ENCODE measurements at places on chromosomes 2 and 18.

- no peak for DNase-seq
Observed at GRCh38 chr2:138373993-138374408, 127.6 kb upstream of the SPOPL start.

DNA sequence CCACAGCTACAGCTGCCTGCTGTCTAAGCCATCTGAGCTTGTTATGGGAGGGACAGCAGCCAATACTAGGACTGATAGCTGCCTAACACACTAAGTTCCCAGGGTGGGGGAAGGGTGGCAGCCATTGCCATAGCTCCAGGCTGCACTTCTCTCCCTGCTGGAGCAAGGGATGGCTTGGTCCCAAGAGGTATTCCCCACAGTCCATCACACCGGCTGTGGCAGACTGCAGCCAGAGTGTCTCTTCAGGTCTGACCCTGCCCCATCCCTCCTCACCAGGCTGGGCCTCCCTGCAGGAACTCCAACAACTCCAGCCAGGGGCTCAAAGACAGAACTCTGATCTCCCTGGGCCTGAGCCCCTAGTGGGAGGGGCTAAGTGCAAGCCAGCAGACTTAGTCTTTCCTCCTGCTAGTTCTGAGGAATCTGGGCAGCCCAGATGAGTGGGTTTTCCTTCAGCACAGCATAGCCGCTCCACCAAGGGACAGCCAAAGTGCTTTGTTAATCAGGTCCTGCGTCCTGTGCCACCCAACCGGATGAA, 632.1 kb downstream of the SOCS6 start:
- DNase-seq: no peak

DNA sequence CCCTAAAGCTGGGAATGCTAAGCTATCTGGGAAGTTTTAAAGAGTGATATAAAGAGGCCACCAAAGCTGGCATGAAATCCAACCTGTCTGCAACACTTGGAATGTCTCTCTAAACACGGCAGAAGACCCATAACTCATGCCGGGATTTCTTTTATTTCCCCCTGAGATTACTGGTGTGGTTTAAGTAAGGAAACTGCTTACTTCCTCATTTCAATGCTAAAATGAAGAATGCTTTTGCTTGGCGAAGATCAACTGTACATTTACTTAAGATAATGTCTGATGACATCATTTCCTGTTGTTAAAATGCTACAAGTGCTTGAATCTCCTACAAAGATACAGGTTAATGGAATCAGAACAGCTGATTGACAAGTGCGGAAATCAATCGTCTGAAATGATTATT, 353.8 kb upstream of the SALL3 start:
- DNase-seq: no peak

DNA sequence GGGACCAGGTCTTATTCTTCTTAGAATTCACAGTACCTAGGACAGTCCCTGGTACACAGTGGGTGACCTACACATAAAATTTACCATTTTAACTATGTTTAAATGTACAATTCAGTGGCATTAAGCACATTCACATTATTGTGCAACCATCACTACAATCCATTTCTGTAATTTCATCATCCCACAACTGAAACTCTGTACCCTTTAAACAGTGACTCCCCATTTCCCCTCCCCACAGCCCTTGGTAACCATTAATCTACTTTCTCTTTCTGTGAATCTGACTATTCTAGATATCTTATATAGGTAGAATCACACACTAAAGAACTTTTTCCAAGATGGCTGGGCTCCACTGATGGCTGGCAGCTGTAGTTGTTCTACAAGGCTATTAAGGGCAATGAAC, 41.6 kb downstream of the GFPT1 start:
- DNase-seq: no peak

DNA sequence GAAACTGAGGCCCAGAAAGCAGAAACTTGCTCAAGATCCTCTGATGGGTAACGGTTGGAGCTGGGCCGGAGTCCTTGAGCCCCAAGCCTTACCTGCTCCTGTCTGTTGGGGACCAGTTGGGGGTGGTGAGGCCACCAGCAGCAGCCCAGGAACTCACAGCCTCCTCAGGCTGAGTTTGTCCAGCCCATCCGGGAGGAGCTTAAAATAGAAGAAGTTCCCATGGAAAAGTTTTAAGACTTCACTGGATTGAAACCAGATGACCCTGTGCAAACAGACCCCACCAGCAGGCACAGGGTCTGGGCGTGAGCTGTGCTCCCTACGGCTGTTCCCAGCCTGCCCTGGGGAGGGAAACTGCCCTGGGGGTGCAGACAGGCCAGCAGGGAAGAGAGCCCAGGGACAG, 40.6 kb upstream of the FOSL2 start:
- DNase-seq: no peak

- DNase-seq: no peak
Observed at GRCh38 chr18:649341-649740, 8.1 kb upstream of the TYMS start.

- DNase-seq: no peak
Observed at GRCh38 chr18:13323186-13323585, 104.6 kb downstream of the LDLRAD4 start.

DNA sequence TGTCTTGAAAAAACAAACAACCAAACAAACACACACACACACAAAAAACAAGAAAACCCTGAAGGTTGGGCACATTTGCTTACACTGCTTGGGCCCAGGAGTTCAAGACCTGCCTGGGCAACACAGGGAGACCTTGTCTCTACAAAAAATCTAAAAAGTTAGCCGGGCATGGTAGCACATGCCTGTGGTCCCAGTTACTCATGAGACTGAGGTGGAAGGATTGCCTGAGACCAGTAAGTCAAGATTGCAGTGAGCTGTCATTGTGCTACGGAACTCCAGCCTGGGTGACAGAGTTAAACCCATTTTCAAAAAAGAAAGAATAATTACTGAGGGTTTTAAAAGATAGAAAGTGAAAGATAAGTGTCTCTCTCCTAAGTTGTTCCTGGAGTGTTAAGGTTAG, 103.4 kb downstream of the MBD5 start:
- DNase-seq: no peak

DNA sequence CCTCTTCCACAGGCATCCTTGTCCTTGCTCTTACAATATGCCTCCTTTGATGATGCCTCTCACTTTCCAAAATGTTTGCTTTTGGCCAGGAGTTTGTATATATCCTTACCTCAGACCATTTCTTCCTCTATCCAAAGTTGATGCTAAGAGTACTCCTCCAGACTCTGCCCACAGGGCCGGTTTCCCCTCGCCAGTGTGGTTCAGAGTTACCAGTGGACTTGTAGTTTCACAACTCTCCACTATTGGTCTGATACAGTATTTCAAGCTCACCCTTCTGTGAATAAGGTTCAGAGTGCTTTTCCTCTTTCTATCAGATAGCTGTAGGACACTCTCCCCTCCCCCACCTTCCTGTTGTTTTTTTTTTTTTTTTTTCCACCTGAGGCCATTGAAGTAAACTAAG, 42.2 kb upstream of the LINC00305 start:
- no peak for DNase-seq

GRCh38 chr18:59518705-59519104, 159.6 kb upstream of the LMAN1 start:
- DNase-seq: no peak

GRCh38 chr18:47247416-47248114, 3.9 kb downstream of the SKOR2 start:
- no peak for DNase-seq

GRCh38 chr2:67251741-67252140, 145.4 kb upstream of the ETAA1 start:
- no peak for DNase-seq

GRCh38 chr18:75244351-75245313, 34.0 kb downstream of the TSHZ1 start:
- DNase-seq: no peak

GRCh38 chr2:233075966-233076339, 15.8 kb downstream of the INPP5D start:
- DNase-seq: no peak

GRCh38 chr2:8619071-8619470, 62.8 kb upstream of the ID2 start:
- no peak for DNase-seq

DNA sequence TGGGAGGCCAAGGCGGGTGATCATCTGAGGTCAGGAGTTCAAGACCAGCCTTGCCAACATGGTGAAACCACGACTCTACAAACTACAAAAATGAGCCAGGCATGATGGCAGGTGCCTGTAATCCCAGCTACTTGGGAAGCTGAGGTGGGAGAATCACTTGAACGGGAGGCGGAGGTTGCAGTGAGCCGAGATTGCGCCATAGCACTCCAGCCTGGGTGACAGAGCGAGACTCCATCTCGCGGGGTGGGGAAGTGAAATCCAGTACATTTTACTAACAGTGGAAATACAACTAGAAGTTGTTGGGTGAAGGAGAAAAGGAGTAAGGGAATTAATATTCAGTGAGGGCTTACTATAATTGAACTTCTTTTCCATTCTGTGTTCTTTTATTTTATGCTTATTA, 13.2 kb upstream of the ENOSF1 start:
- no peak for DNase-seq

DNA sequence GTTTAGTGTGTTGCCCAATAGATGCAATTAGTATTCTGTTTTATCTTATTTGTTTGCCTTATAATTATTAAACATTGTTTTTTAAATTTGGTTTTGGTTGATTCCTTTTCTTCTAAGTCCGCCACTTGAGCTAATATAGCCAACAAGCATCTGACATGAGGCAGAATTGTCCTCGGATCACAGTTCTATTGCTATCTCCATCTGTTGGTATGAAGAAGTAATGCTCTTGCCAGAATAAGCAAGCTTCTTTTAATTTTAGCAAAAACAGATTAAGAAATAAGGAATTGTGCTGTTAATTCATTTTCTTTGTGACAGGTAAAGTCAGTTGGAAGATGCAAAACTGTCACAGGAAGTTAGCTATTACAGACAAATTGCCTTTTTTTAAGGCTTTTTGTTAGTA, 54.3 kb downstream of the R3HDM1 start:
- no peak for DNase-seq

DNA sequence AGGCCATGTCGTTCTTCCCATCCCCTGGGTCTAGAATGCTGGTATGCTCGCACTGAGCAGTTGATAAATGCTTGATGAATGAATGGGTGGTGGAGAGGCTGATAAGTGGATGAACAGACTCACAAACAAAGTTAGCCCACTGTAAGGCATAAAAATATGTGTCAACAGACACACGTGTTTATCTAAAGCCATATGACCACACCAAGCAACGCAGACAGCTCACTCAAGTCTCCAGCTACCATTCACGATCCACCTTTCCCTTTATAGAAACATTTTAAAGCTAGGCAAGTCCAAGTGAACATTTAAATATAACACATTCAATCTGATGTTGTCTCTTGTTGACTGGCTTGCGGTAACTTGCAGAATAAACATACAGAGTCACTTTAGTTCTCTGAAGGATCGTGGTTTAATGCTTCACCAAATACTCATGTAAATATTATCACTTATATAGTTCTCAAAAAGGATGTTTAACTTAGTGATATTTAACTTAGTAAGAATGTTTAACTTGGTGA, 105.5 kb downstream of the NOL10 start:
- DNase-seq: no peak

DNA sequence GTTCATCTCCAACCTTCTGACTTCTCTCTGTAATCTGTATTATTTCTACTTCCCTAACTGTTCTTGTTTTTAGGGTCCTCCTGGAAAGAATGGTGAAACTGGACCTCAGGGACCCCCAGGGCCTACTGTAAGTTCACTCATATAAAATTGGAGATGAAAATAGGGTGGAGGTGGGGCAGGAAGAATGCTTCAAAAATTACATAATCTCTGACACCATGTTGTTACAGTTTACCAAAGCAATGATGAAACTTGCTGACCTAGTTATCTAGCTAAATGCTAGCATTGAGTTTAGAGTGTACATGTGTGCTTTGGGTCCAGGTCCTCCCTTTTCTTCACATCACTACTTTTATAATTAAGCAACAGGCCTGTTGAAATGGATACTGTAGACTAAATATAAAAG, 23.1 kb downstream of the COL3A1 start:
- no peak for DNase-seq

DNA sequence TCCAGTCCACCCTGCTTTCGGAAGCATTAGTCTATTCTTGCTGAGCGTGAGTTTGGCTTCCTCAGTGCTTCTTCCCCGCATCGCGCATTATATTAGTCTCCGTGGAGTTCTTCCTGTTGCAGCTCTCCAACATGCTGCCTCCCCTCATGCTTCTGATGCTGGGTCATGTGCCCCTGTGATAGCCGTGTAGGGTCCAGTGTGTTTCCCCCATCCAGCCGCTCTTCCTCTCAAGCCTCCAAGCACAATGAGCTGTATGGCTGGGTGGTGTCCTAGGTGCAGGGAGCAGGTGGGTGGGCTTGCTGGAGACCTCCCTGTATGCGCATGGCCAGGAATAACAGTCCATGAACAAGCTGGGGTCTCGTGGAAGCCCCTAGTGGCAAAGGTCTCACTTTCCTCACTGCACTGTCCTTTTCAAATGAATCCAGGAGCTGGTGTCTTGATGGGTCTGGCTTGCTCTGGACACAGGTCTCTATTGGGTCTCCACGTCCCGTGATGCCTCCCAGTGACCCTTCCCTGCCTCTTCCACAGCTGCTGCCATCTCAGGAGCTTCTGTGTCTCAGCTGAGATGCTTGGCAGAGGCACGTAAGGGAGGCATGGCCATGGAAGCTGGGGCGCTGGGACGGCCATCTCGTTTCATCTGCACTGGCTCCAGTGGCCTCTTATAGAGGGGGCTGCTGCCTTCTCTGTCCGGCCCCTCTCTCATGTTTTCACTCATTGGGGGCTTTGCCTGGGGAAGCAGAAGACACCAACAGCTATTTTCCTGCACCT, 54.8 kb upstream of the HDAC4 start:
- no peak for DNase-seq

- DNase-seq: no peak
Observed at GRCh38 chr2:176106581-176107539, at the start of gene HOXD11. Gene HOXD11, plus strand, starts transcription at chr2:176107280. Its CDS starts 76 bp downstream, at chr2:176107356.
